ENCODE measurements at places on chromosomes 7 and 10.

DNA sequence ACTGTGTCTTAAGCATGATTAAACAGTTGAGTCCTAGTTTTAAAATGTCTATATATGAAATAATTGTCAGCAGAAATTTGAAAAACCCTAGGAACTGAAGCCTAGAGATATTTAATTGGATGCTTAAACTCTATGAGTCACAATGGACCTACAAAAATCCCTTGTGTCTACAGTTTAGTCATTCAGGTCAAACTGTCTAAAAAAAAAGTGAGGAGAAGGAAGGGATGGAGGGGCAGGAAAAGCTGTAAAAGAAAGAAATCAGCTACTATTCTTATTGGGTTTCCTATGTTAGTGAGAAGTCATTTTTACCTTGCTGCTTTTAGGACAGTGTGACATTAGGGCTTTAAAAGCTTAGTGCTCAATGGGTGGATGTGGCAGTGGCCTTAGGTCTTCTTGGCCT, 406.1 kb upstream of the FZD8 start:
- DNase-seq, result no peak

GRCh38 chr10:103551619-103552602, 58.4 kb downstream of the NEURL1 start:
- DNase-seq, result no peak

GRCh38 chr7:43926798-43927123, 525 bp downstream of the UBE2D4 start:
- DNase-seq, result no peak

- no peak for DNase-seq
Observed at GRCh38 chr7:30165590-30165989, 30.8 kb downstream of the MTURN start.

GRCh38 chr10:97454330-97455036, 8.5 kb downstream of the ZDHHC16 start:
- no peak for DNase-seq

Data from stimulated activated CD4-positive, alpha-beta T cell treated with anti-CD3 and anti-CD28 coated beads, Interleukin-15, amount 100 ng/mL, for 1 hour (primary cell).